Astrocyte of the spinal cord (primary cell): ENCODE measurements at places on chromosomes 2 and 18.

DNA sequence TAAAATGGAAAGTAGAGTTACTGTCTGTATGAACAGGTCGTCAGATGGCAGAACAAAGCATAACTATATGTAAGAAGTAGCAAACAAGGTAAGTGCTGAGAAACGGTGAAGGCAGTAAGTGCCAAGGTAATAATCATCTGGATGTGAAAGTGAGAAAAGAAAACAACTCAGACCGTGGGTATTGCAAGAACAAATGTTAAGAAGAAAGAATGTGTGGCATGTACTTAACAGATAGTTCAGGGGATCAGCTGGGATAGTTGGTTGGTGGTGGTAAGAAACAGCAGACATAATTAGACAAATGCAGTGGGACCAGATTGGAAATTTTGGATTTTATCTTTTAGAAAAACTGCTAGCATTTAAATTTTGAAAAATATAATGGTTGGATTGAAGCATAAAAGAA lies 375.8 kb upstream of the NXPH2 start:
- DNase-seq = no peak

DNA sequence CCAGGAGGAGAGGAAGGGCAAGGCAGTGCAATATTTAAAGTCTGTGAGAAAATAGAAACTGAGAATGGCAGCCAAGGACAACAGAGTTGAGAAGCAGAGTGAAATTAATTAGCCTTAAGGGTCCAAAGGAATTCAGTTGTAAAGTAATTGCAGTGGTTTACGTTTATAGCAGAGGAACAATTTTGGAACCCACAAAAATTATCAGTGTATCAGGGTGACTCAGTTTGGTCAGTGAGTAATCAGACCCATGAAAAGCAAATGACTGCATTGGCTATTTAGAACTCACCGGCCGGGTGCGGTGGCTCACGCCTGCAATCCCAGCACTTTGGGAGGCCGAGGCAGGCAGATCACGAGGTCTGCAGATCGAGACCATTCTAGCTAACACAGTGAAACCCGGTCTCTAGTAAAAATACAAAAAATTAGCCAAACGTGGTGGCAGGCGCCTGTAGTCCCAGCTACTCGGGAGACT lies 245.8 kb upstream of the SLC39A10 start:
- DNase-seq = peak; percentile 90

DNA sequence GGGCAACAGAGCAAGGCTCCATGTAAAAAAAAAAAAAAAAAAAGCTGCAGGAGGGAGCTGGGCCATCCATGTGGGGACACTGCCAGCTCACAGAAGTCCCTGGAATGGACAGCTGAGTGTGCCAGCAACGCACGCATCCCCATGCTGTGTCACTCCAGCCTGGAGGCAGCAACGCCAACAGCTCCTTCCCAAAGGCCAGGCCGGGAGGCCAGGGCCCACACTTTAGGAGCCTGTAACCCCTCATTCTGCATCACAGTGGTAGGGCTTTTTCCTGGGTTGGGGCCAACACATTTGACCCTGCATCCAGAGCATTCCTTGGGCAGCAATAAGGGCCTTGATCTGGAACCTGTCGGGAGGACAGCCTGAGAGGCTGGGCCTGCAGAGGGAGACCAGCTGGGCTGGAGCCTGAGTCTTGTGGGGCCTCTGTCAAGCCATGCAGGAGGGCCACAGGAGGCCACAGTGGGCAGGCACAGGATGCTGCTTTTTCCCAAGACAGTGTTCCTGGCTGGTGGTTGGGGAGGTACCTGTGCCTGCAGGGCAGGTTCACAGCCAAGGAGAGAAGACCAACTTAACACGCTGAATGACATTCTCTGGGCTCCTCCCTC lies 16.8 kb upstream of the KCNK3 start:
- no peak for DNase-seq

- DNase-seq = no peak
These were observed 95.6 kb downstream of the SH3BP4 start for GRCh38 chr2:235047171-235048160.

DNA sequence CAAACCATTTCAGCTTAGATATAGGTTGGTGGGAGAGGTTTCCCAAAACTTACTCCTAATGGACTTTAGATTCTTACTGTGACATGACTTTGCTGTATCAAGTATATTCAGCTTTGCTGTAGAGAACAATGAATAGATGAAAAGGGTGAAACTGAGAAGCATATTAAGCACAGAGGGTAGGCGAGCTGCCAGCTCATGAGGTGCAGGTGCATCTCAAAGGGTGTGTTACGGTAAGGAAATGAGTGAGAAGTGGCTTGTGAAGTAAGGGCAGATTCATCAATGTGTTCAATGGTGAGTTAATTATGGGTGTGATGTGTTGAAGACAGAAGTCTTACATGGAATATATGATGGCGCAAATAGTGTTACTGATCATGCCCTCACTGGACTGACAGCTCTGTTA lies 49.3 kb downstream of the CD8B2 start:
- no peak for DNase-seq

DNA sequence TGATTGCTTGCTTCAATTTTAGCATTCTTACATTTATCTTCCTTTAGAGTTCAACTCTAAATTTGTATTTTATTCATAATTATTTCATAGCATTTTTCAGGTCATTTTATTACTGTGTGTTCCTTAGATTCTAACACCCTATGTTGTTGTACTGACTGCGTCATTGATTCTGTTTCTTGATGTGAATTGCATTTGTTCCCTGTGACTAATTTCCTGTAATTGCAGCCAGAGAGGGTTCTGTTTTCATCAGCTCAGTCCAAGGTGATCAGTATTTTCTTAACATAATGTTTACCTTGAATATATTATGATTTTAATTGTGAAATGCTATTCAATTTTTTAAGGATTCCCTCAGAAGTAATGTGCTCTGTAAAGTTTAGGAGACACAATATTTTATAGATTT lies 970.2 kb upstream of the PIK3C3 start:
- peak; percentile 40 for DNase-seq

- no peak for DNase-seq
These were observed 243.9 kb downstream of the AFF3 start for GRCh38 chr2:99898336-99899048.
